D341Med (cell line): ENCODE measurements at places on chromosomes 13 and 19.
A peak's percentile ranks its signal among the peaks of the same experiment; 100 is the strongest.

DNA sequence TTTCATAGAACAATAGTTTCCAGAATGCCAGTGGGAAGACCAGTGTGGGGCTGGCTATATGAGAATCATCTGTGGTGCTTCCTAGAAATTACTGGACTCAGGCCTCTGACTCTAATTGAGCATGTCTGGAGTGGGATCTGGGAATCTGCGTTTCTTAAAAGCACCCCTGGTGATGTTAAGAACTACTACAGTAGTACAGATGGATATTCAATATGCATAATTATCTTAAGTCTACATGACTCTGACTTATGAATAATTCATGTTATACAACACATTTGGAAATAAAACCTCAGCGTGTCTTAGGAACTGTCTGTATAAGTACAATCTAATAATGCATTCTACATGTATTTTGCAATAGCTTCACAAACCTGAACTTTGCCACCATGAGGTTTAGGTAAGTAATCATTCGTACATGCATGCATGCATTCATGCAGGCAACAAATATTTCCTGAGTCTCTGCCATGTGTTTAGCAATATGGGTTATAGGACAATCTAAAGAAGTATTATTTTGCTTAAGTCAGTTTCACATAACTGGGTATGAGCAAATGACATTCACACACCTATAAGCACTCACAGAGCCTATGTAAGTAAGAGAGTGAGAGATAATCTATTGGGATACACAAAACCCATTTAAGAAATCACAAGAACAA lies 62.0 kb downstream of the EPSTI1 start:
- DNase-seq: no peak

DNA sequence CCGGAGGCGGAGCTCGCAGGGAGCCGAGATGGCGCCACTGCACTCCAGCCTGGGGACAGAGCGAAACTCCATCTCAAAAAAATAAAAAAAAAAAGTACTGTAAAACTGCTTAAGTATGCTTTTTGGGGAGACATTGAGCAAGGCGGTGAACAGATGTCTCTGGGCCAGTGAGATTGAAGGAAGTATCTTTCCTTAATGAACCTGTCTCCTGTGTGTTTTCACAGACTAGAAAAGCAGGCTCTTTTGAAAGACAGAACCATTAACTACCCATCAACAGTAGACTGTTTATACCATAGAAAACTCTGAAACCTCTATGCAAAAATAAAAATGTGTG lies 1.5 kb upstream of the ECH1 start:
- no peak for DNase-seq

- DNase-seq: no peak
Observed at GRCh38 chr19:30896554-30896953, 452.7 kb downstream of the TSHZ3 start.

- peak; percentile 57 for DNase-seq
Observed at GRCh38 chr13:41075034-41075433, 13.7 kb downstream of the WBP4 start.

DNA sequence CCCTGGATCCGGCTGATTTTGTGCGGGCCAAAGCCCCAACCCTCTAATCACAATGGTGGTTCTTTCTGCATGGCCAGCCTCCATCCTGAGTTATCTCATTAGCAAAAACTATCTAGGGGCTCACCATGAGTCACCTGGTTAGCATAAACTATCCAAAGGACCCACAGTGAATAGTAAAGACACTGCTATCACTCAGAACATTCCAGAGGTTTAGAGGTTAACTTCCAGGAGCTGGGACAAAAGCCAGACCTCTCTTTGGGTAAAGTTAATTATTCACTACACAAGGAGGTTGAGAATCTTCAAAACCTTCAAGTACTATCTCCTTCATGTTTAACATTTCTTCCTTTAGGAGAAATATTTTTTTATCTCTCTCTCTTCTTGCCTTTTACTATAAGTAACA lies 18.8 kb upstream of the PPP5C start:
- no peak for DNase-seq

- no peak for DNase-seq
Observed at GRCh38 chr13:98348466-98349200, 171.6 kb upstream of the RNF113B start.

DNA sequence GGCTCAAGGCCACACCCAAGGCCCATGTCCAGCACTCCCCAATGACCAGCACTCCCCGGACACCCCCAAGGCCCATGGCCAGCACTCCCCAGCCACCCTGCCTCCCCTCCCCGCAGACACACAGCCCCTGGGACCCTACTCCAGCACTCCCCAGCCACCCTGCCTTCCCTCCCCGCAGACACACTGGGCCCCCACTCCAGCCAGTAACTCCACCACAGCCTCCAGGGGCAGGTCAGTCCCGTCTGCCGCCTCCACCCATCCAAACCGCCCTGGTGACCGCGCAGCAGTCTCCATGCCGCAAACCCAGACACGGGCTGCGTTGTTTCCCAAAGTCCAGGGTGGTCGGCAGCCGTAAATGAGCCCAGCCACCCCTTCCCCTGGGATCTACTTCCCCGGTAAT lies 70.7 kb downstream of the SPACA7 start:
- DNase-seq: no peak

- no peak for DNase-seq
Observed at GRCh38 chr13:38755793-38756192, 68.9 kb downstream of the FREM2 start.

DNA sequence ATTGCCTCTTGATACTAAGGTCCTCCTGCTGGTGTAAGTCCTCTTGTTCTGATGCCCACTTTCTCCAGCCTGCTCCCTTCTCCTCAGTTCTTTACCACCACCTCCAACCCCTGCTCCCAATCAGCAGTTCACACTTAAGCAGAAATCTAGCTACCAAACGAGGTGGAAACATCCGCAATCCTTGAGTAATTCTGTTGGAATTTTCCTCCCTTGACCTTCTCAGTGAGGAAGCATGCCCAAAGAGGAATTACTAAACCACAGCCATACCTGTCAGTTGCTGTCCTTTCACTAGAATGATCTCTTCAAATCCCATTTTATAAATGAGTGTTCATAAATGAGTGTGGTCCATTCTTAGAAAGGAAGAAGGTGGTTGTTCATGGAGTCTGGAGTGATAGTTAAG lies 289.9 kb downstream of the DACH1 start:
- DNase-seq: no peak

DNA sequence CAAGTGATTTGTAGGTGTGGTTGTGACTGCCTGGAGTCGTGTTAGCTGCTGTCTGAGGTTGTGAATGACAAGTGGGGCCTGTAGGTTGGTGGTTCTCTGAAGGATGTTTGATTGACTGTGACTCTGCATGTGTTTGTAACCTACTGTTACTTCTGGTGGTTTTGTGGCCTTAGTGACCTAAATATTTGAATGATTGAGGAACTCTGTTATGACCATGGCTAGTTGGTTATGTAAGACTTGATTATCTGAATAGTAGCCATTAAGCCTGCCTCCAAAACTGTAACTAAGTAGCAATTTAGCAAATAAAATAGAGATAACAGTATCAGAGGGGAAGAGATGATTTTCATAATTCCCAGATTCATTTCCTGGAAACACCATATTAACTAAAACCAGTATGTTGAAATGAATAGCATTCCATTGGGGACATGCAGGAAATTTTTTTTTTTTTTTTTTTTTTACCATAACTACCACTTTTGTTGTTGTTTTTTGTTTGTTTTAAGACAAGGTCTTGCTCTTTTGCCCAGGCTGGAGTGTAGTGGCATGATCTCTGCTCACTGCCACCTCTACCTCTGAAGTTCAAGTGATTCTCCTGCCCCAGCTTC lies 865 bp downstream of the ZNF382 start:
- no peak for DNase-seq

GRCh38 chr13:78228940-78229339 lies 310.3 kb upstream of the EDNRB start:
- no peak for DNase-seq

DNA sequence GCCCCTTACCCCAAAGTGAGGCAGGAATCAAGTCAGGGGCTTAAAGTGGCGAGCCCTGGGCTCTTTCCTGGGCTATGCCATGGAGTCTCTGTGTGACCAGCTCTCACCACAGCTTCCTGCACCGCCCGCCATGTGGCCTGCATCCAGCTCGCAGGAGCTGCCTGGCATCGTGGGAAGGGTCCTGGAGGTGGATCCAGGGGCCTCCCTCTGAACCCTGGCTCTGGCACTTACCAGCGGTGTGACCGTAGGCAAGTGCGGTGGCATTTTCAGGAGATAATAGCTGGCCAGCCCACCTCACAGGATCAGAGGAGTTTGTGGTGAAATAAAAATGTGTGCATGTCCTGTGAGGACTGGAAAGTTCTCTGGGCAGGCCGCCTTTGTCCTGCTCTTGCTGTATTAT lies 26.0 kb downstream of the DHRS12 start:
- DNase-seq: no peak
